ENCODE measurements at places on chromosomes 16 and 17.
A peak's percentile ranks its signal among the peaks of the same experiment; 100 is the strongest.

DNA sequence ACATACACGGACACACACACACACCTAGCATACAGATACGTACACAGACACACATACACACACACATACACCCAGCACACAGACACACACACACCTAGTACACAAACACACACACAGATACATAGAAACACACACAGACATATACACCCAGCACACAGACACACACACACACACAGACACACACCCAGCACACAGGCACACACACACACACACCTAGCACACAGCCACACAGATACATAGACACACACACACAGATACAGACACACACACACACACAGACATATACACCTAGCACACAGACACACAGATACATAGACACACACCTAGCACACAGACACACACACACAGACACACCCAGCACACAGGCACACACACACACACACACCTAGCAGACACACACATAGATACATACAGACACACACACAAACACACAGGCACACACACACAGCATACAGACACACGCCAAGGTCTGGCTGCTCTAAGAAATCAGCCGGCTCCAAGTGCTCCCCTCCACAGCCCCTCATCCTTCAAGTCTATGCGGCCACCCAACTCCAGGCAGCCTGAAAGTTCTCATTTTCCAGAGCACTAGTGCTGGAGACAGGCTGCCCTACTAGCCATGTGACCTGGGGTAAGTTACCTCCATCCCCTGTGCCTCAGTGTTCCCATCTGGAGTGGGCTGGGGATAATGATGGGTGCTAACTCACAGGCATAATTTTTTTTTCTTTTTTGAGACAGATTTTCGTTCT lies 13.2 kb downstream of the NR1D1 start:
- DNase-seq: no peak

- DNase-seq: no peak
Observed at GRCh38 chr17:78735832-78736525, 46.1 kb downstream of the CYTH1 start.

DNA sequence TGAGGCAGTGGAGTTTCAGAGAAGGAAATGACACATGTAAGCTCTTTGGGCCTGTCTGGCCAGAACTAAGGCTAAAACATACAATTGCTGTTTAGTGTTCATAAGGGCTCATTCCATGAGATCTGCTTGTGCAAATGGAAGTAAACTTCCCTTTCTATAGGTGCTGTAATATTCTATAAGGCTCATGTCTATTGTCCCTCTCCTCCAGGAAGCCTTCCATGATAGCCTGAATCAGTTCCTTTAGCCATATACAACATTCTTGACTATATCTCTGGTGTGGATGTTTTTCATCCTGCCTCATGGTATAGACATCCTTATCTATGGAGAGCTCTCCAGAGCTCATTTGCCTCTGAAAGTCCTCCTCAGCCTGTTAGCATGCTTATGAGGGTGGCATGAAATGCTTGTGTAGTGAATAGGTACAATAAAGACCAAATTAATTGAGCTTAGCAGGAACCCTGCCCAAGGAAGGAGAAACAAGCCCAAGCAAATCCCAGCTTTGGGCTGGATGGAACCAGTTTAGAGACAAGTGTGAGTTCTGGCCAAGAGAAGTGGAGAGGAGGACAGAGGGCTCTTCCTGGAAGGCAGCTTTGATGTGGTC lies 1.6 kb upstream of the ETV4 start:
- DNase-seq: no peak

- DNase-seq: no peak
Observed at GRCh38 chr17:38425031-38425430, 3.2 kb upstream of the ARHGAP23 start.

GRCh38 chr16:71626018-71626857 lies at the start of gene MARVELD3:
Gene MARVELD3 (plus strand): TSS chr16:71626184. CDS start chr16:71626230, 46 bp downstream.
- no peak for DNase-seq

- no peak for DNase-seq
Observed at GRCh38 chr17:56373981-56374833, 219.3 kb upstream of the NOG start.

GRCh38 chr17:42850954-42851353 lies at the start of gene AOC3:
Gene AOC3 (plus strand): TSS chr17:42851199. CDS start chr17:42851344, 145 bp downstream.
- no peak for DNase-seq

DNA sequence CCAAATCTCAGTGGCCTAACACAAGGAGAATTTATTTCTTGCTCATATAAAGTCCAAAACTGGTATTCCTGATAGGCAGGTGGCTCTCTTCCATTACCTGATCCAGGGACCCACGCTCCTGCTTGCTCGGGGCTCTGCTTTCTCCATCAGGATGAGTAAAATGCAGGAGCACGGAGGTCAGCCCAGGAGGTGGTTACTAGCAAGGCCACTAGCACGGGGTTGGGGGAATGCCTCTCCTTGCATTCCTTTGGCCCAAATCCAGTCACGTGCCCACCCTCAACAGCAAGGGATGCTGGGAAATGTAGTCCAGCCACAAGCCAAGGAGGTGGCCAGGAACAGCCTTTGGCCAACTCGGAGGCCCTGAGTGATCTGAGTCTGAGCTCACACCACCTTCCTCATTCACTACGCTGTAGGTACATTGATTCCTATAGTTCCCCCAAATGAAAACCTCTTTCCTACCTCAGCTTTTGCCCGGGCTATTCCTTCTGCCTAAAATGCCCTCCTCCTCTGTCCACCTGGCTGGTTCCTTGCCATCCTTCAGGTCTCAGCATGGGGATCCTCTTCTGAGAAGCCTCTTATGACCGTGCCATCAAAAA lies 38.3 kb upstream of the HAPSTR1 start:
- no peak for DNase-seq

DNA sequence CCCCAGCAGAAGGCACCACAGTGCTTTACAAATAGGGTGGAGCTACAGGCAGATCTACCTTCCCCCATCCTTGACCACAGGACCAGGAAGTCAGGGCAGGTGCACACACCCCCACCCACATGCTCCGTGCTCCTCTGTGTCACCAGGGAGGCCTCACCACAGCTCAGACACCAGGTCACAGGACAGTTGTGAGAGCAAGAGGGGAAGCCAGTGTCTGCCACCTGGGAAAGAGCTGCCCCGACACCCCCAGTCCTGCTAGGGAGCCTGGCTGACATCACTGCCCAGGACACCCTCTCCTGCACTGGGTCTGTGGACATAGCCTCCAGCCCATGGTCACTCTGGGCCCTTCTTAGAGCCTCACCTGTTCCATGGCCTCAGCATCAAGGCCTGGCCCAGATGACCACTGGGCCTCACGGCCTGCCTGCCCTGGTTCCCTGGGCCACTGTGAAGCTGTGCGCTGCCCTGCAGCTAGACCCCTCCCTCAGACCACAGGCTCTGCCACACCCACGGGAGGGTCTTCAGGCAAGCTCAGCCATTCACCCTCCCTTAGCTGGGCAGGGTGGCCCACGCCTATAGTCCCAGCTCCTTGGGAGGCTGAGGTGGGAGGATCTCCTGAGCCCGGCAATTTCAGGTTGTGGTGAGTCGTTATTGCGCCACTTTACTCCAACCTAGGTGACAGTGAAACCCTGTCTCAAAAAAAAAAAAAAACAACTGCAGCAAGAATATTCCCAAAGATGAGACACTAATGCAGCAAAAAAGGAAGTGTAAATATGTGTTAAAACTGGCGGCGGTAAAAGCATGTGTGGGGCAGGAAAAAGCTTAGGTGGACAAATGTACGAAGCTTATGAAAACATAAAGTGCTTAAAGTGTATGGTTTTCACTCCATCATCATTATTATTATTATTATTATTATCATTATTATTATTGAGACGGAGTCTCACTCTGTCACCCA lies 14.2 kb downstream of the POLR3K start:
- no peak for DNase-seq

- peak; percentile 38 for DNase-seq
Observed at GRCh38 chr17:33786478-33786877, 468.6 kb upstream of the CCL2 start.

GRCh38 chr16:58070585-58070984 lies 45.0 kb downstream of the MMP15 start:
- DNase-seq: no peak

DNA sequence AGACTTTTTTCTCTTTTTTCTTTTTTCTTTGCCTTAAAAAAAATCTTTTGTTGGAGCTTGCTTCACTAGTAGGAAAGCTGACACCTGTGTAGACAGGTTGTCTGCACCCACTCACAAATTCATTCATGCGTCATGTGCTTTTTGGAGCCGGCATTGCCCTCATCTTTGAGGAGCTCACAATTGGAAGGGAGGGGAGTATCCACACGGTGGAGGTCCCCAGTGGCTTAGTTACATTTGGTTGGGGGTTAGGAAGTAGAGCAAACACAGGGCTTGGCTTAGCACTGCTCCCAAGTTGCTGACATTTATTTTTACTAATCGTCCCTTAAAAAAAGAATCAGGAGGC lies 18.7 kb upstream of the MEIOB start:
- DNase-seq: no peak

- DNase-seq: no peak
Observed at GRCh38 chr17:63267846-63268245, 178.3 kb downstream of the CYB561 start.

- DNase-seq: no peak
Observed at GRCh38 chr17:17725752-17726457, 44.6 kb downstream of the RAI1 start.

- DNase-seq: no peak
Observed at GRCh38 chr17:18331879-18332278, 16.8 kb downstream of the SMCR8 start.

GRCh38 chr17:18258356-18259038 lies at the start of gene FLII:
Gene FLII (minus strand): TSS chr17:18258738. CDS start chr17:18258690, 48 bp downstream.
- no peak for DNase-seq

- DNase-seq: peak; percentile 72
Observed at GRCh38 chr17:27805520-27806146, 5.3 kb upstream of the NOS2 start.

DNA sequence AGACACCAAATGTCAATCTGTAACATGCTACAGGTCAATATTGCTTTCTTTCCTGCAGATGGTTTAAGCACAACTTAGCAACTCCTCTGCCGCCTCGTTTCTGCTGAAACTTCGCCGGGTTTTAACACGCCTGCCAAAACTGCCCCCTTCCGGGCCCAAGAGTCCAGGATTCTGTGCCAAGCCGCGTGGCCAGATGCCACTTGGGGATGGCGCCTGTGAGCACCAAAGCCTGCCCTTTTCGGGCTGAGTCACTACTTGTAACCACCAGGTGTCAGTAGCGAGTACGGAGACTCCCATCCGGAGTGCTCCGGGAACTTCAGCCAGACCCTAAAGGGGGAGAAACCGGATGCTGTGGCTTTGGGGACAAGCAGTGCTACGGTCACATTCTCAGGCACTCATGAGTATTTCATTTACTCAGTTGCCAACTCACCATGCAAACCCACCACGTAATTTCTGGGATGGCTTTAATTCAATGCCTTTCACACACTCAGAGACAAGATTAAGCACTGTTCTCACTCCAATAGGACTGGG lies 7.8 kb downstream of the PMP22 start:
- DNase-seq: peak; percentile 56

- no peak for DNase-seq
Observed at GRCh38 chr17:50653738-50654137, 19.1 kb downstream of the ABCC3 start.

GRCh38 chr17:40151414-40151963 lies 11.2 kb downstream of the CASC3 start:
- no peak for DNase-seq

DNA sequence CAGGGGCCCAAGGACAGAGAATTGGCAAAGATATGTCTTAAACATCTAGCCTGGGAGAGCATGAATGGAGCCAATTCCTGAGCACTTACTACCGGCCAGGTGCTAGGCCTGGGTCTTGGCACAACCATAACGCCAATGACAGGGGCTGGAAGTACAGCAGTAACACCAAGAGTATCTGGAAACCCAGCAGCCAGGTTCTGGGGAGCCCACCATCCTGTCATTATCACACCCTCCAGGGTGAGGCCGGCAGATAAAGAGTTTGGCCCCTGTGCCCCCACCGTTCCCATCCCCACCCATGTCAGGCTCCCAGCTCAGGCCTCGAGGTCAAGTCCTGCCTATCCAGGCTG lies 508 bp upstream of the TMC8 start:
- DNase-seq: no peak

- DNase-seq: no peak
Observed at GRCh38 chr16:23160082-23160481, 10.8 kb upstream of the USP31 start.

DNA sequence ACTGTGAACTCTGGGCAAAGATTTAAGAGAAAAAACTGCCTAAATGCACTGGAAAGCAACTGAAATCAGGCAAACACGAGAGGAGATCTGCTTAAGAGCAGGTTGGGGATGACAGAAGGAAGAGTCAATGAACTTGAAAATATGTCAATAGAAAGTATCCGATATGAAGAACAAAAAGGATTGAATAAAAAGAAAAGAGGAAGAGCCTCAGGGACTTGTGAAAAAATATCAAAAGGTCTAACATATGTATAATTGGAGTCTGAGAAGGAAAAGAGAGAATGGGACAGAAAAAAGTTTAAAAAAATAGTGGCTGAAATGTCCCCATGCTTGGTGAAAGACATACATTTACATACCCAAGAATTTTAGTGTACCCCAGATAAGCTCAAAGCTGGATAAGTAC lies 195.5 kb downstream of the COPRS start:
- no peak for DNase-seq
